ENCODE measurements at places on chromosomes 2 and 18.

DNA sequence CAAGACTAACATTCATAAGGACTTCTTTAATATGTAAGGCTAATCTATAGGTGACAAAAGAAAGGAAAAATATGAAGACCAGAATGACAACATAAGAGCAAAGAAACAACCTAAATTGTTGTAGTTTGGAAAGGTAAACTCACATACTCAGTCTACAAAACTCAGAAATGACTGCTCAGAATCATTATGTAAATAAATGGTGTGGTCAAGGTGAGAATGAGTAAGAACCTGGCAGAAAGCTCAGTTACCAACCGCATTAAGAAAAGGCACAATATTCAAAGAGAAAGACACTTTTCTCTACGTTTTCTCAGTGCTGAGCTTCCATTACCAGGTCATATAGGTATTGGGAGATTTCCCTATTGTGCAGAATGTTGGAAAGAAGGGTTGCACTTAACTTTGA is 15.8 kb downstream of the ATF2 start:
- DNase-seq: no peak

DNA sequence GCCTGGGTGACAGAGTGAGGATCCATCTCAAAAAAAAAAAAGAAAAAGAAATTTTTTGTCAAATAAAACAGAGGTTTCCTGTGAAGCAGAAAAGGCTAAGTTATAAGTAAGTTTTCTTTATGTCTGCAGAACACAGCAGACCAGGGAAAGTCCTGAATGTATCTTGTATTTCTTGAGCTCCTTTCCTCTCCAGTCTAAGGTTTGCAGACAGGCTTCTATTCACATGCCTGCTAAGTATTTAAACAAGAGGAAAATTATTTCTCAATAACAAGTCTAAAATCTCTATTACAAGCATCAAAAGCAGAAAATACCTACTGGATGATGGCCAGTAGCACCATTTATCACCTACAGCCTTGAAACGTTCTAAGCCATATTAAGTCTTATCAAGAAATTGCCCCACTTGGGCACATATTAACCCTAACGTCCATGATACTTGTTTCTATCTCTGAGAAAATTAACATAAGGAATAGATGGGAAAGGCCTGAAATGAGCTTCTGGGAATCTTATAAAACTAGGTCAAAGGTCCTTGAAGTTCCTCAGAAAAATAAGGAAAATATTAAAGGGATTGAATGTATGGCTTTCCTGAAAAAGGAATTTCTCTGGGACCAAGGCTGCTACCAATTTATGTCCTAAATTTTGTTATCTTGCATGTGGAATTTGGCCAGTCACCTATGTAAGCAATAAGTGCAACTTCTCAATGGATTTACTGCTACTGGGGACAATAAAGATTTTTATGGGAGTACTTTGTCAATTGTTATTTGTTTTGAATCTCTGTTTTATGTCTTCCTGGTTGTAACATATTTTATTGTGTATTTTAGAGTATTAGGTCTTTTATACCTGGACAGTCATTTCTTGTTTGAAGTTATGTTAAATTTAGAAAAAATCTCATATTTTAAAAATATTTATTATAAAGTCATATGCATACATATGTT is 3.0 kb upstream of the REG1A start:
- no peak for DNase-seq

DNA sequence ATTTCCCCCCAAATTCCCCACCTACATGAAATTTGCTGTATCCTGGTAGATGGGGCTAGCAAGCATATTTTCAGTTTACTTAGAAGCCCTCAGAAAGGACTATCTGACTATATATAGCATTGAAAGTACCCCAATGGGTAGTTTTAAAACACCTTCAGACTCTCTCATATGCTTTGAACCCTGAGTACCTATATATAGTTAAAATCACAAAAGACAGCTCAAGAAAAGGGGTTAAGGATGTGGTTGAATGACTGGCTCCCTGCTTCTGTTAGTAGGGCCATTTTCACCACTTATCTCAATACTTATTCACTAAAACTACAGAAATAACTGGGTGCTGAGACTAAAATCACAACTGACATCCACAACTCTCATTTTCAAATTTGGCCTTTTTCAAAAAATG is 18.5 kb downstream of the WDPCP start:
- no peak for DNase-seq

- DNase-seq: no peak
These were observed 53.2 kb upstream of the GPR17 start for GRCh38 chr2:127592761-127593227.

GRCh38 chr18:40004246-40004645 is 1950.8 kb upstream of the PIK3C3 start:
- no peak for DNase-seq

GRCh38 chr2:68740400-68740914 is 5.8 kb downstream of the ARHGAP25 start:
- no peak for DNase-seq

DNA sequence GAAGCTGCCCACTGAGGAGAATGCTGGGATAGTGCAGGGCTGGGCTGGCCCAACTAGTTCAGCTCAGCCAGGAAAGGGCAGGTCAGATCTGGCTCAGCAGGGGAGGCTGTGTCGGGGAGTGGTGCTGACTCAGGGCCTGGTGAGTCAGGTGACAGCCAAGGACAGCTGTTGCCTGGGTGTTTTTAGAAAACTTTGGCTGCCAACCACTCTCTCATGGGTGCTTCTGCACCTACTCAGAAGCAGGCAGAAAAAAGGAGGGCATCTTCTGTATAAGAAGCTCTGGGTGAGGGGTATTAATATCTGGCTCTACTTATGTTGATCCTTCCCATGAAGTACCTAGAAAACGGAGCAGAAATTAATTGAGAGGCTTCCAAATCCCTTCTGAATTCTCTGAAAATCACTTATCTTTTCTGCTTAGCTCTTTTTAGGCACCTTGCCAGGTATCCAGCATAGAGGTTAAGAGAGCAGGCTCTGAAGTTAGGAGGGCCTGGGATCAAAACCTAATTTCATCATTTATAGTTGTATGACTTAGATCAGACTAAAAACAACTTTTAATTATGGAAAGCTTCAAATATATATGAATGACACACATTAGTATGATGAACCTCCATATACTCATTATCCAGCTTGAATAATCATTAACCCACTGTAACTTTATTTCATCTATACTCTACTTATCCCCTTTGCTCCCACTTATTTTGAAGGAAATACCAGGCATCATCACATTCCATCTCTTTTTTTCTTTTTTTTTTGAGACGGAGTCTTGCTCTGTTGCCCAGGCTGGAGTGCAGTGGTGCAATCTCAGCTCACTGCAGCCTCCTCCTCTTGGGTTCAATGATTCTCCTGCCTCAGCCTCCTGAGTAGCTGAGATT is 15.5 kb upstream of the RAB10 start:
- DNase-seq: no peak

DNA sequence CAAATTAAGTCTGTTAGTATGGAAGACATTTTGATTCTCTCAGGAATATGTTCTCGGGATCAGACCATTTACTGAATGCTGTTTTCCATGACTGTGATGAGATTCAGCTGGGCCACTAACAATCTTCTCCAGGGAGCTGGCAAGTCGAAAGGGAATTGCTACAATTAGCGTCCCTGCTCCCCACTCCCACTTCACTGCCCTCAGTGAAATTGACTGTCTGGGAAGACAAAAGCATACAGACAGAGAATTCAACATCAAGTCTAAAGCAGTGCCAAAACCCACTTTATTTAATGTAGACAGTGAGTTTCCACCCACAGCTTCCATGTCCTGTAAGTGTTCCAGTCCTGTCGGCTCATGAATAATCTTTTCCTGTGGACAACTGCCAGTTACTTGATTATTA is 34.0 kb upstream of the COL3A1 start:
- no peak for DNase-seq

GRCh38 chr2:186303091-186303490 is 183.0 kb upstream of the ZC3H15 start:
- no peak for DNase-seq

- no peak for DNase-seq
These were observed 4.5 kb upstream of the SFTPB start for GRCh38 chr2:85672456-85672855.

GRCh38 chr18:48328473-48329210 is 80.5 kb downstream of the ZBTB7C start:
- DNase-seq: no peak

DNA sequence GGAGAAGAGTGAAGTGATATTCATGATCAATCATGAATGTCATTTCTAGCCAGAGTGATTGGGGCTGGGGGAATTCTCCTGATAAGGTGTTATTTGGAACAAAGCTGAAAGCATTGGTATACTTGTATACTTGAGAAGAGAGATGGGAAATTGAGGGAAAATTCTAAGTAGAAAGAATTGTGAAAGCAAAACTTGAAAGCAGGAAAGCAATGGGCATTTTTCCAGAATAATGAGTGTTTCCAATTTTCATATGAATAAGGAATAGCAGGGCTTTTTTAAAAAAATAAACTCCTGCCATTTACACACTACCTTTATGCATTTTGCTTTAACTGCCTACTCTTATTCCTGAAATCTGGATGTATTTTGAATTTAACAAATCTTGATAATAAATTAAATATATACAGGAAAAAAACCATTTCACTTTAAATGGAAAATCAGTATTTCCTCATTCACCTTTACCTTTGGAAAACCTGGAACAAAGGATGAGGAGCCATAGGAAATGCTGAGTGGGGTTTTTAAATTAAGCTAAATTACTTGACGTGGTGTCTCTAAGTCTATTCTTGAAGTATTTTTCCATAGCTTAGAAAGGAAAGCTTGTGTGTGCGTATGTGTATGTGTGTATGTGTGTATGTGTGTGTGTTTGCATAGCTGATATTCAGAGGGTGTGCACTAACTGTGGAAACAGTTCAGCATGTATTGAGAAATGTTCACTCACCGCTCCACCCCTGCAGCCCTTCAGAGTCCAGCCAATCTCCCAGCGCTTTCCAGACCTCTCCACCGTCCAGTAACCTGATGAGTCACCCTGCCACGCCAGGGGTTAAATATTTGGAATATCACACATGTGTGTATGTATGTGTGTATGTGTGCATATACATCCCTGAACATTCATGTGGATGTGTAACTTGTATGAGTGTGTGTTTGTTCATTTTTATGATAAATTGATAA is 427.3 kb downstream of the THSD7B start:
- no peak for DNase-seq
